ENCODE measurements at places on chromosomes 2 and 18. TPM values are rescaled to one million over a fixed set of nuclear protein-coding genes. Genes with fewer than 3 reads are reported as not detected.

POTEI gene
- total RNA-seq, result not detected

ZNF521 gene
- total RNA-seq, result 17.0 TPM

MIB1 gene
- 78.3 TPM for total RNA-seq

SCN3A gene
- total RNA-seq, result 0.17 TPM

MGAT4A gene
- total RNA-seq, result not detected
